ENCODE measurements at places on chromosomes 3 and 15.

DNA sequence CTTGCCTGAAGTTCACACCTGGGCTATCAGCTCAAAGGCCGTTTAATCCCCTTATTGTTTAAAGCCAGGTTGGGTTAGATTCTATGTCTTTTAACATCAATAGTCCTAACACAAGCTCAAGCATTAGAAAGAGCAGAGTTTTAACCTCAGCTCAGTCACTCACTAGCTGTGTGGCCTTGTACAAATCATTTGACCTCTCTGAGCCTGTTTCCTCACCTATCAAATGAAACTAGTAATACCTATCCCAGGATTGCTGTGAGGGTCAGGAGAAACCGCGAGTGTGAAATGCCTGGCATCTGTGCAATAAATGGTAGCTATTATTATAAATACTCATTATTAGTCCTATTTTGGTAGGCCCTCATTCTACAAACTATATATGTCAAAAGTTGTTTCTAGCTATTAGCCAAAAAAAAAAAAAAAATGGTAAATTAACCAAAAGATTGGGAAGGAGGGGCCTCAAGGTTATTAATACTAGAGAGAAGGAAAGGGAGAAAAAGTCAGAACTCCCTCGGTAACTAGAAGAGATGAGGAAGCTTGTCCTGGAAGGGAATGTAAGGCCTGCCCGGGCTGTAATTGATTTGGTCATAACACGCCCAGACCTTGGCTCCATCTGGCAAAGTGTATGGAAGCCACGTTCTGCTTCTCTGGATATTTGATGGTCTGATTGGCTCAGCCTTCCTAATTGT, 510.5 kb upstream of the PROK2 start:
- DNase-seq, result no peak

DNA sequence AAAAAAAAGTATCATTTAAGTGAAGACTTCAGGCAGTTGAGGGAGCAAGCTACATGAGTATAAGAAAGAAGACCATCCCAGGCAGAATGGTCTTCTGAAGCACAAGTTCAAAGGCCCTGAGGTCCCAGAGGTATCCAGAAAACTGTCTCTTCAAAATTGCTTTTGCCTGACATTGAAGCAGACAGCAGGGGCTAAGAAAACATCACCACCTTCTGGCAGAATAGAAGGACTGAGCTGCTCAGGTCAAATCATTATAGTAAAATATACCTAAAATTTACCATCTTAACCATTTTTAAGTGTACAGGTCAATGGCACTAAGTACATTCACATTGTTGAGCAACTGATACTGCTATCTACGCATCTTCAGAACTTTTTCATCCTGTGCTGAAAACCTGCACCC, 16.4 kb downstream of the GPR160 start:
- DNase-seq, result no peak

GRCh38 chr15:23647421-23648370, at the start of gene MAGEL2:
TSS of gene MAGEL2 (minus strand) at chr15:23647867. CDS start at chr15:23647742, 125 bp downstream.
- DNase-seq, result peak; percentile 82

DNA sequence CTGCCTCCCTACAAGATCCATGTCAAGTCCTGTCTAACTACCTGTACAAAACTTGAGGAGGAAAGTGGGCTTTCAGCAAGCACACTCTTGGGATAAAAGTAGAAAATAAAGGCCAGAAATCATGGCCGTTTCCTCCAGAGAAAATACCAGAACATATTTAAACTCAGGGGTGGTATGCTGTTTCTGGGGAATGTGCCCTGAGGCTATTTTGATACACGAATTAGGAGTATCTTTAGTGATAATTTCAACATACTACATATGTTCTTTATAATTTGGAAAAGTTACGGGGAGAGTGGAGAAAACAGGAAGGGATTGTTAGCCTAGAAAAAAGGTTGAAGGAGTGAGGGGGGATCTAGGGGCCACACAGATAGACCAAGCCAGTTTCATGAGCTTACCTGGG, 18.7 kb upstream of the PDCD6IP start:
- no peak for DNase-seq

GRCh38 chr3:18745472-18745871, 320.3 kb upstream of the SATB1 start:
- DNase-seq, result no peak

DNA sequence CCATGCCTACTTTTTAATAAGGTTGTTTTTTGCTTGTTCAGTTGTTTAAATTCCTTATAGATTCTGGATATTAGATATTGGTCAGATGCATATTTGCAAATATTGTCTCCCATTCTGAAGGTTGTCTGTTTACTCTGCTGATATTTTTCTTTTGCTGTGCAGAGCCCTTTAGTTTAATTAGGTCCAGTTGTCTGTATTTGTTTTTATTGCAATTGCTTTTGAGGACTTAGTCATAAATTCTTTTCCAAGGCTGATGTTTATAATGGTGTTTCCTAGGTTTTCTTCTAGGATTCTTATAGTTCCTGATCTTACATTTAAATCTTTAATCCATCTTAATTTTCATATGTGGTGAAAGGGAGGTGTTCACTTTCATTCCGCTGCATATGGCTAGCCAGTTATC, 77.4 kb downstream of the PTPRG start:
- no peak for DNase-seq

DNA sequence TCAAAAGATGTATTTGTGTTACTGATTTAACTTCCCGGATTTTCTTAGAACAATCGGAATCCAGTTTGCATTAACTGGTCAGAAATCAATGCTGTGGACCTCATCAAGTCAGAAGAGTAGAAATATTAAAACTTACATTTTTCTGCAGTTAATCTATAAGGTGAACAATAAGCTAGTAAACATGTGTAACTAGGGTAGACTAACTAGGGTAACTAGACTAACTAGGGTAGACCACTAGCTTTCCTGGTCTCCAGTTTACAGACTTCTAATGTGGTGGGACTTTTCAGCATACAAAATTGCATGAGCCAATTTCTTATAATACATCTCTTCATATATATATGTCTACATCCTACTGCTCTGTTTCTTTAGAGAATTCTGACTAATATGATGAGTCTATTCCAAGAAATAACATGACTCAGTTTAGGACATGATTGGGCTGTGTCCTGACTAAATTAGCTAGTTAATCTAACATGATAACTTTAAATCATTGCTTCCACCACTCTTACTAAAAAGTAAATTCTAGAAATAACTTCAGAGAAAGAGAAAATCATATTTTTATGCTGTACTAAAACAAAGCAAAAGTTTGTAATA, 5.3 kb downstream of the PLSCR2 start:
- no peak for DNase-seq

- no peak for DNase-seq
Measured at GRCh38 chr3:53324105-53324504, 23.2 kb downstream of the DCP1A start.

DNA sequence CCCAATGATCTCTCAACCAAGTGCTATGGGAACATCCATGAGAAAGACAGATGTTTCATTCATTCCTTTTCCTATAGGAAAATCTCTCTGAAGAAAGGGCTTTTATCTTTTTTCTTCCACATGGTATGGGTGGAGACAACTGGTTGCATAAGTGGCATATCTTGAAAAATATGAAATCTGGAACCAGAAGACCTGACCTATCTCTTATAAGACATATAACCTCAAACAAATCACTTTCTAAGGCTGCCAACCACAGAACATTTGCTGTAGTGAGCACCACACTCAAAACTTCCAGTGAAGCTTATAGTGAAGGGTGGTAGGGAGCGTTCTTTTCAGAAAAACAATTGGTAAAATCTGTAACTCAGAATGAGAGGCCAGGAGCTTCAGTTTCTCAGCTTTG, 58.5 kb downstream of the SHQ1 start:
- no peak for DNase-seq

DNA sequence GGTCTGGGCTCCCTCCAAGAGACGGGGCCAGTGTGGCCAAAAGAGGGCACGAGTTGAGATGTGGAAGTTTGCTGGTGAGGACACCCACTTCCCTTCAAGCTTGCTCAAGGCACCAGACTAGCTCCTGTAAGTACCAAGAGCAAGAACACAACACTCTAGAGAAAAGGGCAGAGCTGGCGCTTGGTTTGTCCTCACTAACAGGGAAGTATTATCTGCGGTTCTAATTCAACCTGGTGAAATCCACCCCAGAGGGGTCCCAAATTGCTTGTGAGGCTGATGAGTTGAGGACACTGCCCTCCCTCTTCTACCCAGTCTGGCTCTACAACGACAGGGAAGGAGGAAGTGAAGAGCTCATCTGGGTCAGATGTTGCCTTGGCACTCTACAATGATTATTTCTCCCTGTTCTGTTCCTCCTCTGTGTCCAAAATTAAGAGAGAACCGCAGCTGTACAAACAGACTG, 16.9 kb upstream of the FSIP1 start:
- DNase-seq, result no peak

- no peak for DNase-seq
Measured at GRCh38 chr15:100926258-100926657, 7.1 kb downstream of the LRRK1 start.

GRCh38 chr15:40872791-40873693, 992 bp downstream of the RHOV start:
- no peak for DNase-seq

DNA sequence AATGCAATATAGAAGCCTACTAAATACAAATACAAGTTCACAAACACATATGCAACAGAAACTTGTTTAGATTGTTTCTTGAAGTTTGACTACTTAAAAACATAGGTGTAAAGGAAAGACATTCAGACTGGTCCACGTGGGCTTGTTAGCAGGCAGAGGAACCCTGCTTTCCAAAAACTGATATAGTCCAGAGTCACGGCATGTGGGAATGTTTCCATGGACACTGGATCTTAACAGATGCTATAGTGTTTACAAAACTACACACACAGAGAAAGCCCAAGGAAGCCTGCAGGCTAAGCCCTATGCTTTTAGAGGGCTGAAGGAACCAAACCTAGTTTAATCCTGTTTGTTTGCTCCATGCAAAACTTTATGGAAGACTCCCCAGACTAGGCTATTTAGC, 45.2 kb upstream of the LRRC58 start:
- no peak for DNase-seq

DNA sequence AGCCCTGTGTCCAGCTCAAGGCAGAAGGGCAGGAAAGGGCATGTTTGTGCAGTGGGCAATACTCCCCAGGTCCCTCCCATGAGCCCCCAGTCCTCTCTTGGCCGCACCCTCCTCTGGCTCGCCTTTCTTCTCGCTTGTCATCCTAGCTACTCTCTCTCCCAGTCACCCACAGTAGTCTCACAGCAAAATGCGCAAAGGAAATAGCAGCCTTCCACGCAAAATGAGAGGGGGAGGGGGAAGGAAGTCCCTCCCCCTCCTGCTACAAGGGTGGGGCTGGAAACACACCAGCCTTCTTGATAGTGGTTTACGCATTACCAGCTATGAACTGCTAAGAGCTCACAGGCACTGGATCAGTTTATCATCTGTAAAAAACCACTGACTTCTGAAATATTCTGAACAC, 83.8 kb downstream of the GADL1 start:
- no peak for DNase-seq

DNA sequence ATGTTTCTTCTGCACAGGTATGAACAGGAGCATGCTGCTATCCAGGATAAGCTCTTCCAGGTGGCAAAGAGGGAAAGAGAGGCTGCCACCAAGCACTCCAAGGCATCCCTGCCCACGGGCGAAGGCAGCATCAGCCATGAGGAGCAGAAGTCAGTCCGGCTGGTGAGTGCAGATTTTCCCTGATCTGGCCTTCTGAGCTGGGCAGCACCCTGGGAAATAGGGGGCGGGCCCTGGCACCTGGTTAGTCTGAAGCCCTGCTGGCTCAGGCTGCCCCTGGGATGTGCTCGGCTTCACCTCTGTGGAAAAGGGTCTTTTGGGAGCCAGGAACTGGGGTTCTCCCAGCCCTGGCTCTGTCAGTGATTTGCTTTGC, 29.0 kb downstream of the CHCHD6 start:
- no peak for DNase-seq

DNA sequence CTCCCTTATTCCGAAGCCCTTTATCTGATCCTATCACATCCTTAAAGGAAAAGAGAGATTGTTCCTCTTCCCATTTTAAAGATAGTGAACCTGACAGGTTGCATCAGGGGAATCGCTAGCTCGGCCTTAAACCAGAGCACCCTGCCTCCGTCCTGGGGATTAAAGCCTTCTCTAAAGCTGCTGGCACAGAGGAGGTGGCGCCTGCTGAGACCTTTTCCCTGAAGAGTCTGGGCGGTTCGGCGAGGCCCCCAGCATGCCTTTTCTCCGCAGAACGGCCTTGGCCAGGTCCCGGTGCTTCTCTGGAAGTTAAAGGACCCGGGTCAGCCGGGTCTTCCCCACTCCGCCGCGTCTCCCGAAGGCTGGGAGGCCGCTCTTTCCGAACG, 593 bp downstream of the FAM219B start:
- peak; percentile 50 for DNase-seq

DNA sequence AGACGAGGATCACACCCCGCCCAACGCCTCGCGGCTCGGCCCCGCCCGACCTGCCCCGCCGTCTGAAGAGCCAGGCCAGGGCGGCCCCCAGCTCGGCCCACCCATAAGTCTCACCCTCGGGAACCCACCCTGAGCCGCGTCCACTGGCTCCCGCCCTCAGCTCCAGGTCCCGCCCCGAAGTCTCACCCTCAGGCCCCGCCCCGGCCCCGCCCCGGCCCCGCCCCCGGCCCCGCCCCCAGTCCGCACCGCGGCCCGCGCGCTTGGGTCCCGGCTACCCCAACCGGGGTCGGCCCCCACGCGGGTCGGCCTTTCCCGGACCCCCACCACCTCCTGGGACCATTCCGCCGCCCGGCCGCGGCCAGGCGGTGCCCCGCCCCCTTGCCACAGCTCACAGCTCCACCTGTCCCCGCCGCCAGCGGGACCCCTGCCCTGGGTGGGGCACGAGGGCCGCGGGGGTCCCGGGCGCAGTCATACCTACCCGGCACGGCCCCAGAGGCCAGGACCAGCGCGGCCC, 489 bp downstream of the CSPG5 start:
- peak; percentile 49 for DNase-seq

DNA sequence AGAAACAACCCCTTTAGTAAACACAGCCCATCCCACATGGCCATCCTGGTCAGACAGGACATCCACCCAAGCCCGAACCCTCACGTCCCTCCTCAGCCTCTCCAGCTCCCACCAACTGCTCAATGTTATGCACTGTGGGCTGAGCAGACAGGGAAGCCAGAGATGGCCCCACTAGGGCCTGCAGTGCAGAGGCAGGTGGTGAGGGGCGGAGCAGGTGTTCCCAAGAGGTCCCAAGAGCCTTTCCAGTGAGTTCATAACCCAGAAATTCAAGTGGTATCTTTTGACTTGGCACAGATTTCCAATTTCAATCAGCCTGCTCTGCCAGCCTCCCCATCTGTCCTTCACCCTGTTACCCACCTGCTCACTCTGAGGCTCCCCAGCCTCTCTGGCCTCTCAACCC, 130.3 kb downstream of the LIPC start:
- DNase-seq, result no peak

GRCh38 chr3:67030785-67031740, 33.0 kb downstream of the KBTBD8 start:
- DNase-seq, result no peak

DNA sequence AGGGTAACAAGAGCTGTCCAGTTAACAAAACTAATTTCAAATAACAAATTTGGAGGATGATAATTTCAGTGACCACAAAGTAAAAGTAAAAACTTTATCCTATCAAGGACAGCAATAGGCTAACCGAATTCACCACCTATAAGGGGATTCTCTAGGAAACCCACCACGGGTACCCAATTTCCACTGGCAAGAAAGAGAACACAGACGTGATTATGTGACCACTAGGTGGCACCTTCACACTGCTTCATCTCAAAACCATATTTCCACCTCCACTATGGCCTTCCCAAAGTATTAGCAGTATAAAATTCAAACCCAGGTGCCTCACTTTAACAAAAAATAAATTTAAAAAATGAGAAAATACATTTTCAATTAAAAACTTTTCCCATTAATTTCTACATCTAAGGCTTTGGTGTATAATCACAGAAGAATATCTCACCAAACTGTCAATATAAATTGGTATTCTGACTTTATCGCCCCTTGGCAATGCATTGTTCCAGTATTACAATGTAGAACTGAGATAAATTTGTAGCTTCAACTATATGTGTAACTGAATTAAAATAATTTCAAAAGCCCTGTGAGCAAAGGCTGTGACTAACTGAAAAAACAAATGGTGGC, 96.5 kb downstream of the FSIP1 start:
- DNase-seq, result peak; percentile 28
